ENCODE measurements at places on chromosomes 5 and 9.

DNA sequence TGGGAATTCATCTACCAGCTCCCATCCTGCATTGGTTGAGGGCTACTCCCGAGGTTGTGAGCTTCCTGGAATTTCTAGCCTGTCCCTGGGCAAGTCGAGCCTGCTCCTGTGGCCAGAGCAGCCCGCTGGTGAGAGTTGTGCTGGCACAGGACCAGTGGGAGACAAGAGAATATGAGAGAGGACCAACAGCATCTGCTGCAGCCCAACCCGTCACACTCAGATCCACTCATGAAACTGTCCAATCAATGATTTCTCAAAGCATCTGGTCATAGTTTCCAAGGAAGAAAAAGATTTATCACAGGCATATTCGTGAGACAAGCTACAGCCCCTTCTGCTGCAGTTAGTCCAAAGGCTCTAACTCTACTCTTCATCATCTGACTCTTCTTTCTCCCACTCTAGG lies 64.4 kb upstream of the RAI14 start:
- DNase-seq: no peak

- no peak for DNase-seq
Observed at GRCh38 chr5:135076051-135076491, 42.0 kb upstream of the PITX1 start.

DNA sequence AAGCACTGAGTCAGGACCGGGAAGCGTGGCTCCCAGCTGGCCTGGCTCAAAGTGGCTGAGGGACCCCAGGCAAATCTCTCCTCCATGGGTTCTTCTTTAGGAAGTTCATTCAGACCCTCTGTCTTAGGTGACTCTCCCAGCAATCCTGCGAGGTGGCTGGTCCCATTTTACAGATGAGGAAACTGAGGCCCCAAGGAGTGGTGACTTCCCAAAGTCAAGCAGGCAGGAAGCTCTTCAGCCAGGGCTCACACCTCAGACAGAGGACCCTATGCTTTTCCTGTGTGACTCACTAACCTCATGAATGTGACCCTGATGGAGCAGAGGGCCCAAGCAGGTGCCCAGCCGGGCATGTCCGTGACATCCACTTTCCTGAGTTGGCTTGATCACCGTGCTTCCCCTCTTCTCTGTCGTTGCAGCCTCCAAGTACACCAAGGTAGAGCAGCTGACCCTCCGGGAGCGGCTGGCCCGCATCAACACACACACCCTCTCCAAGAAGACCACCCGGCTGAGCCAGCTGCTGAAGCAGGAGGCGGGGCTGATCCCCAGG lies 36.5 kb downstream of the ARHGEF37 start:
- no peak for DNase-seq

- no peak for DNase-seq
Observed at GRCh38 chr9:33230756-33231622, 9.0 kb upstream of the SPINK4 start.

GRCh38 chr5:136066661-136067271 lies 38.0 kb downstream of the TGFBI start:
- no peak for DNase-seq

DNA sequence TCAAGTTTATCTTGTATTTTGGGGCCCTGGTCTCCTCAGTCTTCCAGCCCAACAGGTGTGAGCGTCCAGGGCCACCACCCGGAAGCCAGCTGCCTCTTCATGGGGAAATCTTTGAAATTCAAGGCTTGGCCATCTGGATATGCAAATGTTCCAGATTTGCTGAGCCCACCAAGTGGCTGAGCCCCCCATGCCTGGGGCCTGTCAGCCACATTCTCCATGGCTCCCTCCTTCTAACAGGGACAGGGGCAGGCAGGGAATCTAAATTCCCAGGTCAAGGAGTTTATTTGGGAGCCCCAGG lies 14.2 kb upstream of the CXXC5 start:
- no peak for DNase-seq

DNA sequence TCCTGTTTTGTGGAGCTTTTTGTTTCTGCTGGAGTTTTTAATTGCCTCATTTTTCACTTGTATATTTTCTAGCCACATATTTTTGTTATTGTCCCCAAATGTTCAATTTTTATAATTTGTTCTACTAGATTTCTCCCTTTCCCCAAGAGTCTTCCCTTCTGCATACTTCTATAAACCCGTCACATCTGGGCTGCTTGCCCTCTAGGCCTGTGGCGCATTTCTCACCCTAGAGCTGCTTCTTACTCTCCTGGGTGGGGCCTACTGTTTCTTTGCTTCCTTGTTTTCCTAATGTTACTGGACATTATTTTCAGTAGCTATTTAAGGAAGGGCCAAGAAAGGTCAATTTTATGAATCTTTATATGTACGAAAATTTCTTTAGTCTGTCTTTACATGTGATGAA lies 51.5 kb downstream of the NXNL2 start:
- no peak for DNase-seq

Data from NCI-H2107 (cell line).